ENCODE measurements at places on chromosomes 12 and 14. TPM values are rescaled to one million over a fixed set of nuclear protein-coding genes. Genes with fewer than 3 reads are reported as not detected.
A peak's percentile ranks its signal among the peaks of the same experiment; 100 is the strongest.

GDF3 gene
- not detected for polyA plus RNA-seq

DNA sequence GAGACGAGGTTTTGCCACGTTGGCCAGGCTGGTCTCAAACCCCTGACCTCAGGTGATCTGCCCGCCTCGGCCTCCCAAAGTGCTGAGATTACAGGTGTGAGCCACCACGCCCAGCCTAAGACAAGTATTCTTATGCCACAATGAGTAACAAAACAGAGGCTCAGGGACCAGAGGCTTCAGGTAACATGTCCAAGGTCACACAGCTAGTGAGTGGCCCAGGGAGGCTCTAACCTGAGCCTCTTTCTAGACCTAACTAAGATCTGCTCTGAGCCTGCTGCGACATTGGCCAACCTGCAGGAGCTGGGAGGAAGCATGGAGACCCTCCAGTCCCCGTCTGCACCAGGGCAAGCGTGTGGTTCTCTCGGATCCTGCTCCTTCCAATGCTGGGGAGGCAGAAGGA is 77.9 kb downstream of the FOXN3 start:
- DNase-seq, result no peak
- H3K4me3 ChIP-seq, result no peak overlapping the region
- H3K36me3 ChIP-seq, result no peaks in the 10 kb centered on the region
- no peaks in the 10 kb centered on the region for H3K27me3 ChIP-seq

GRCh38 chr12:8698132-8698851 is 501 bp downstream of the RIMKLB start:
- no peaks in the 10 kb centered on the region for H3K27me3 ChIP-seq
- DNase-seq, result peak; percentile 50
- peak overlapping the region; percentile 59 for H3K27ac ChIP-seq
- H3K36me3 ChIP-seq, result no peaks in the 10 kb centered on the region
- peak overlapping the region; percentile 38 for H3K4me3 ChIP-seq

DNA sequence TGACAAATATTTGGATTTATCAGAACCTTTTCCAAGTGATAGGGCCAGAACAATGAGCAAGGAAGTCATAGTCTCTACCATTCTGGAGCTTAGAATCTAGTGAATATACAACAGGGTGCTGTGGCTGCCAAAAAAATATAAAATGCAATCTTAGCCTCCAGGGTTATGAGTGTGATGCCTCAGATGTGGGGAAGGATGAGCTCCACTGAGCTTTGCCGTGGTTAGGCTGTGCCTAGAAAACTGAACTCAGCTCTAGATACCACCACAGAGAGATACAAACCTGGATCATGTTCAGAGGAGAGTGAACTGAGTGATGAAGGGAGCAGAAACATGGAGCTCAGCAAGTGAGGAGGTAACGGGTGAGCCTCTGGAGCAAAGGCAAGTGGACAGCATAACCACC is 138.1 kb upstream of the HIF1A start:
- no peak for DNase-seq
- no peaks in the 10 kb centered on the region for H3K36me3 ChIP-seq
- no peak overlapping the region for H3K27ac ChIP-seq
- H3K4me1 ChIP-seq, result peaks cover 11% of the 10 kb centered on the region
- no peak overlapping the region for H3K4me3 ChIP-seq
- no peaks in the 10 kb centered on the region for H3K27me3 ChIP-seq

DNA sequence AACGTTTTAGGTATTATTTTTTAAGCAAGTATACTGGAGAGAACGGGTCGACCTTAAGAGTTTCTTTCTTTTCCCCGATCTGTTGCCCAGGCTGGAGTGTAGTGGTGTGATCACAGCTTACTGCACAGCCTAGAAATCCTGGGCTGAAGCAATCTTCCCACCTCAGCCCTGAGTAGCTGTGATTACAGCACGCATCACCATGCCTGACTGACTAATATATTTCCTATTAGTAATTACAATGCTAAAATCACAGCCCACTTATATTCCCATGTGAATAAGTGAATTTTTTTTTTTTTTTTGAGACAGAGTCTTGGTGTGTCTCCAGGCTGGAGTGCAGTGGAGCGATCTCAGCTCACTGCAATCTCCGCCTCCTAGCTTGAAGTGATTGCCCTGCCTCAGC is 50.4 kb downstream of the DICER1 start:
- DNase-seq, result no peak
- H3K4me3 ChIP-seq, result no peak overlapping the region
- peaks cover 62% of the 10 kb centered on the region for H3K36me3 ChIP-seq
- no peaks in the 10 kb centered on the region for H3K4me1 ChIP-seq

RASSF9 gene
- polyA plus RNA-seq, result not detected

- no peaks in the 10 kb centered on the region for H3K27me3 ChIP-seq
- H3K4me1 ChIP-seq, result no peaks in the 10 kb centered on the region
- no peak overlapping the region for H3K4me3 ChIP-seq
- peaks cover 22% of the 10 kb centered on the region for H3K36me3 ChIP-seq
- H3K27ac ChIP-seq, result no peak overlapping the region
Observed at GRCh38 chr12:22518998-22519397, 25.3 kb downstream of the C2CD5 start.

CLEC9A gene
- polyA plus RNA-seq, result not detected

DNA sequence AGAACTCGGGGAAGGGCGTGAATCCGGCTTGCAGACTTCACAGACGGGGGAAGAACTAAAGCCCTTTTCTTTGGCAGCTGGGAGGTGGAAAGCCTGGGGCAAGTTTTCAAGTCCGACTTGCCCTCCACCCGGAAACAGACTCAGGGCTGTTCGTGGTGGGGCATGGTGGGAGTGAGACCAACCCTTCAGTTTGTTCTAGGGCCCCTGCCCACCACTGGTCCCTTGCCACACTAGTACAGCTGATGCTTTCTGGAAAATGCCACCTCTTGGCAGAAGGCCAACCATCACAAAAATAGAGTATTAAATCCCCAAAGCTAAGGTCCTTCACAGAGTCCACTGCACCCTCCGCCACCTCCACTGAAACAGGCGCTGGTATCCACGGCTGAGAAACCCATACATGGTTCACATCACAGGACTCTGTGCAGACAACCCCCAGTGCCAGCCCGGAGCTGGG is 50.4 kb upstream of the DDX11 start:
- H3K27me3 ChIP-seq, result no peaks in the 10 kb centered on the region
- no peak overlapping the region for H3K27ac ChIP-seq
- no peaks in the 10 kb centered on the region for H3K4me1 ChIP-seq
- no peak for DNase-seq
- no peaks in the 10 kb centered on the region for H3K36me3 ChIP-seq

DNA sequence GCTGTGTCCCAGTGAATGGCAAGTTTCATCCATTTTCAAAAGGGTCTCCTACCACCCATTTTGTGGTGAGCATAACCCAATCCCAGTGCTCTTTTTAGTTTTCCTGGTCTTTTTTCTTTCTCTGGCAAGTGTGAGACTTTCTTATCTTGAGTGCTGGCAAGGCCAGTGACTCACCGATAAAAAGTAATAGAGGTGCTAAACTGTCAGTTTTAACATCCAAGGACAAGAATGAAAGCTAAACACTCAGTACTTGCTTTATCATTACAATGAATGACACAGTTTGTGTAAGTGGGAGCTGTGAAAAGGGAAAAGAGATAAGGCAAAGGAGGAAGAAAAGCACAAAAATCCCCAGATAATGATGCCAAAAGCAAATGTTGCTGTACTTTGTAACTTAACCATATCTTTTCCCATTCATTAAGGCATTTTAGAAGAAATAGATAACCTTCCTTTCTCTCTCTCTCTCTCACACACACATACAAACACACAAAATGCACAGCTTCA is 4.9 kb upstream of the LRIG3 start:
- no peaks in the 10 kb centered on the region for H3K4me1 ChIP-seq
- H3K4me3 ChIP-seq, result no peak overlapping the region
- DNase-seq, result no peak
- H3K36me3 ChIP-seq, result no peaks in the 10 kb centered on the region
- no peaks in the 10 kb centered on the region for H3K27me3 ChIP-seq
- H3K27ac ChIP-seq, result no peak overlapping the region

DNA sequence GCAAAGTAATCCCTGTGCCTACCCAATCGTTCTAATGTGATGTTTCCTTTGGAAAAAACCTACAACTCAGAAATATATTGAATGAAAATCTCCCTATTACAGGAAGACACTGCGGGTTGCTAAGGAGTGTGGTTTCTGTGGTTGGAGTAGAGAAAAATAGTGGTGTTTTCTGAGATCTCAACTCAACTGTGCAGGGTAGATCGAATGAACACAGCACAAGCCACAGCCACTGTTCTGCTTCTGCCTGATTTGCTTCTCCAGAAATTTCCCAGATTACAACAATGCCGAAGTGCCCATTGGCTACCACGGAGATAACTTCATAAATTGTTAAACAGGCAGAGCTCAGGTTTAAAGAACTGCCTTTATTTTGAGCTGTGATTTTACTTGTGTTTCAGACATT is 480.4 kb downstream of the DIO2 start:
- DNase-seq, result no peak
- no peak overlapping the region for H3K27ac ChIP-seq
- no peaks in the 10 kb centered on the region for H3K4me1 ChIP-seq
- no peaks in the 10 kb centered on the region for H3K27me3 ChIP-seq
- no peak overlapping the region for H3K4me3 ChIP-seq
- H3K36me3 ChIP-seq, result no peaks in the 10 kb centered on the region

- H3K27me3 ChIP-seq, result no peaks in the 10 kb centered on the region
- no peaks in the 10 kb centered on the region for H3K4me1 ChIP-seq
- H3K4me3 ChIP-seq, result no peak overlapping the region
Observed at GRCh38 chr12:131918311-131919050, 10.6 kb upstream of the PUS1 start.

DNA sequence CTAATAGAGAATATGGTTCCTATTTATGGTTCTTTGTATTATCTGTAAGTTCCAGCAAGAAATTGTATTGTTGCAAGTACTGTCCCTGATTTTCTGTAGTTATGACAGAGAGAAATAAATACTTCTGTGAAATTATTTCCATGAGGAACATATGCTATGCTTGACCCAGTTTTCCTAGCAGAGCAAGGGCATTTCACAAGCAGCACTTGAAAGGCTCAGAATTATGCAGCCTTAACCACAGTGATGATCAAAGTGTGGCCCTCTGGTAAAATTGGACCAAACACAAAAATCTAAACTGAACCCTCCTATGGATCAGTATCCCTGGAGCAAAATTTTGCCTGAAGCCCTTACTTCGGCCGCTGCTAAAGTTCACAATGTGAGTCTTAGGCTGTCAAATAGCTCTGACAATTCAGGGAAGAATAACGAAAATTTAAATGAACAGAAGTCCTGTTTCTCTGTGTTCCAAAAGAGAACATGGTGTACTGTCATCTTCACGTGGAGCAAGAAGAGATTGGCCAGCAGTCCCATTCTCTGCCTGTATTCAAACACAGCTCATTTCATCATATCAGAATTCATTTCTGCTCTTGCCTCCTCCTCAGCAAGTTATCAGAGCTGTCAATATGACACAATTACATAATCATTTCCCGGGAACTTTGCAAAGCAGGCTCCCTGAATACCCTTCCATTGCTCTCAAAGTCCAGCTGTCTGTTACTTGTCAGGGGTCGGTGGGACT is 471.9 kb downstream of the RPS29 start:
- no peak overlapping the region for H3K27ac ChIP-seq
- H3K4me3 ChIP-seq, result no peak overlapping the region
- H3K27me3 ChIP-seq, result no peaks in the 10 kb centered on the region
- DNase-seq, result no peak
- H3K4me1 ChIP-seq, result no peaks in the 10 kb centered on the region

DNA sequence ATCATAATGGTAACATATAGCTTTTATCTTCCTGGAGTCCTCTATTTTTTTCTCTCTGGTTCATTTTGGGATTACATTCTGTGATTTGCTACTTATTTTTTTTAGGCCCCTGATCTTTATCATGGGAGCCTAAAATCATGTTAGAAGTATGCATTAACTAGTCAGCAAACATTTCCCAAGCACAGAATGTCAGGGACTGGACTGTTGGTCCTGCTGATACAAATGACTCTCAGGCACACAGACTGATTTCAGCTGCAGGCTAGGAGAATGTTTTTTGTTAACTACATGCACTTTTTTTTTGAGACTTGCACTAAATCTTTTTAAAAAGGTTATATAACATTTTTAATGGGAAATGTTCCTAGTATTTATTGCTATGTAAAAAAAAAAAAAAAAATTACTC is 131.1 kb downstream of the ACSS3 start:
- H3K4me1 ChIP-seq, result no peaks in the 10 kb centered on the region
- no peaks in the 10 kb centered on the region for H3K36me3 ChIP-seq
- H3K27ac ChIP-seq, result no peak overlapping the region
- no peak overlapping the region for H3K4me3 ChIP-seq

CKAP4 gene
- polyA plus RNA-seq, result 8.3 TPM

GRCh38 chr12:93982771-93983315 is 165.5 kb upstream of the PLXNC1 start:
- H3K4me1 ChIP-seq, result no peaks in the 10 kb centered on the region
- H3K36me3 ChIP-seq, result no peaks in the 10 kb centered on the region
- DNase-seq, result no peak
- no peak overlapping the region for H3K27ac ChIP-seq
- H3K4me3 ChIP-seq, result no peak overlapping the region

TAS2R10 gene
- polyA plus RNA-seq, result not detected

DNA sequence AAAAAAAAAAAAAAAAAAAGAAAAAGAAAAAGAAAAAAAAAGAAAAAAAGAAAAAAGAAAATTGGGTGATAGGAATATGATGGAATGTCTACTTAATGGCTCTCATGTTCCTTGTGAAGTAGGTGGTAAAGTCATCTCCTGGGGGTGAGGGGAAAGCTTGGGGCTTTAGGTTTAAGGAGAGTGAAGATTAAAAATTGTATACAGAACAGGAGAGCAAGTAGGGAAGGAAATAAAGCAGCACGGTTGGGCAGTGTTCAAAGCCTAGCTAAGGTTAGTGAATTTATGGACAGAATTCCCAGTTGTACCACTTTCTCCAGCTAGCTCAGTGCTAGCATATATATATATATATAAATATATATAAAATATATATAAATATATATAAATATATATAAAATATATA is 40.0 kb upstream of the SLC2A13 start:
- DNase-seq, result no peak
- no peaks in the 10 kb centered on the region for H3K27me3 ChIP-seq
- H3K27ac ChIP-seq, result no peak overlapping the region
- no peaks in the 10 kb centered on the region for H3K36me3 ChIP-seq

GRCh38 chr12:89344862-89345202 is 7.5 kb downstream of the DUSP6 start:
- no peak overlapping the region for H3K4me3 ChIP-seq
- no peak for DNase-seq
- no peaks in the 10 kb centered on the region for H3K36me3 ChIP-seq

DNA sequence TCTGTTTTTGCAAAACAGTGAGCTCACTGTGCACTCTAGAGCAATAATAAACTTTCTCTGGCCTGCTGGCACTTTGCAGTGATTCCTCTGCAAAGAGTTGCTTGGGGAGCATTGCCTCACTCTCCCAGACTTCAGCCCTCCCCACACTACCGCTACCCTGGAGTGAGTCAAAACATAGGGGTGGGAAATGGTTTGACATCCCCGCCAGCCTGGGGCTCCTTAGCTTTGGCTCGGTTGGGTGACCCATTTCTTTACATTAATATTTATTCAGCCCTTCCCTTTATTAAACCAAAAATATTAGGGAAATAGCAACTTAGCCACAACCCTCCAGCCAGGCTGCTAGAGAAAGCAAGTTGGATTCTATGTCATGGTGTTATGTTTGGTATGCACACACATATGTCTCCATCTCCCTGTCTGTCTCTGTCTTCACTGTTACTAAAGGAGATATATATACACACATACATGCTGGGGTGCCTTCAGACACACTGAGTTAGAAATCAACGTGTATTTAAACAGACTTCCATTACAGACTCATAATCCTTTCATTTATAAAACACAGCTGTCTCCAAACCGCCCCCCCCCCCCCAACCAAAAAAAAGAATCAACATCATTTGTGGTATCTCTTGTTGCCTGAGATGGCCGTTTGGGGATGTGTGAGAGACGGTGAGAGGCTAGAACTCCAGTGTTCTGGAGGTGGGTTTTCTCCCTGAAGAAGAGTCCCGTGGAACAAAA is 3.4 kb upstream of the IRF2BPL start:
- H3K27me3 ChIP-seq, result no peaks in the 10 kb centered on the region
- no peaks in the 10 kb centered on the region for H3K36me3 ChIP-seq
- H3K27ac ChIP-seq, result peak overlapping the region; percentile 98
- H3K4me1 ChIP-seq, result peaks cover 75% of the 10 kb centered on the region
- DNase-seq, result no peak
- H3K4me3 ChIP-seq, result no peak overlapping the region

All from CD4-positive, alpha-beta memory T cell (primary cell).